ENCODE measurements at places on chromosomes 6 and 20. TPM values are rescaled to one million over a fixed set of nuclear protein-coding genes. Genes with fewer than 3 reads are reported as not detected.

The KIF25 gene
- total RNA-seq = 0.35 TPM

The DUSP22 gene
- total RNA-seq = 25.3 TPM

The PRL gene
- total RNA-seq = not detected

The OPRM1 gene
- total RNA-seq = not detected

- no peak overlapping the region for H3K27ac ChIP-seq
- H3K4me1 ChIP-seq = no peaks in the 10 kb centered on the region
- no peaks in the 10 kb centered on the region for H3K36me3 ChIP-seq
- no peak overlapping the region for H3K4me3 ChIP-seq
- DNase-seq = no peak
Observed at GRCh38 chr6:36118550-36119107, 11.7 kb upstream of the MAPK13 start.
